ENCODE measurements at places on chromosomes 2 and 18.

DNA sequence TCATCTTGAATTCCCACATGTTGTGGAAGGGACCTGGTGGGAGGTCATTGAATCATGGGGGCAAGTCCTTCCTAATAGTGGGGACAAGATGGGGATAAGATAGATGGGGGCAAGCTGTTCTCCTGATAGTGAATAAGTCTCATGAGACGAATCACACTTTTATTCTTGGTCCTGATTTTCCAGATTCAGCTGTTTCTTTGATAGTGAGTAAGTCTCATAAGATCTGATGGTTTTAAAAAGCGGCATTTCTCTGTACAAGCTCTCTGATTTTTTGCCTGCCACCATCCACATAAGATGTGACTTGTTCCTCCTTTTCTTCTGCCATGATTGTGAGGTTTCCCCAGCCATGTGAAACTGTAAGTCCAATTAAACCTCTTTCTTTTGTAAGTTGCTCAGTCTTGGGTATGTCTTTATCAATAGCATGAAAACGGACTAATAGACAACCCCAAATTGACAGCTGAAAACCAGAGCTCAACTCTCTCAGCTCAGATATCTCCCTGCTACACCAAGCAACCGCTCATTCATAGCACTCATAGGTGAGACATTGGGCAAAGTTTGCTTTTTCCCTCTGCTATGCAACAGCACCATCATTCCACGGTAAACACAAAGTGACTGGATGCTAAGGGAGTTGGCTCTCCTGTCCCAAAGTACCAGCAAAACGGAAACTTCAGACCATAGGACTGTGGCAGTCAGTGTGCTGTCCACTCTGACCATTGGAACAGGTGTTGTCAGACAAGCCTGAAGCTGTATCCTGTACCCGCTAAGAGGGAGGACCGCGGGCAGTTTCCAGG, 44.9 kb upstream of the TBC1D8 start:
- no peak for DNase-seq

- DNase-seq = peak; percentile 65
Observed at GRCh38 chr18:23071285-23071684, 64.0 kb upstream of the CABLES1 start.

- DNase-seq = no peak
Observed at GRCh38 chr2:188870289-188870688, 103.9 kb upstream of the COL3A1 start.

- no peak for DNase-seq
Observed at GRCh38 chr2:241905716-241906377, 36.3 kb downstream of the RTP5 start.

- DNase-seq = no peak
Observed at GRCh38 chr18:3162181-3162580, 57.6 kb downstream of the MYOM1 start.

DNA sequence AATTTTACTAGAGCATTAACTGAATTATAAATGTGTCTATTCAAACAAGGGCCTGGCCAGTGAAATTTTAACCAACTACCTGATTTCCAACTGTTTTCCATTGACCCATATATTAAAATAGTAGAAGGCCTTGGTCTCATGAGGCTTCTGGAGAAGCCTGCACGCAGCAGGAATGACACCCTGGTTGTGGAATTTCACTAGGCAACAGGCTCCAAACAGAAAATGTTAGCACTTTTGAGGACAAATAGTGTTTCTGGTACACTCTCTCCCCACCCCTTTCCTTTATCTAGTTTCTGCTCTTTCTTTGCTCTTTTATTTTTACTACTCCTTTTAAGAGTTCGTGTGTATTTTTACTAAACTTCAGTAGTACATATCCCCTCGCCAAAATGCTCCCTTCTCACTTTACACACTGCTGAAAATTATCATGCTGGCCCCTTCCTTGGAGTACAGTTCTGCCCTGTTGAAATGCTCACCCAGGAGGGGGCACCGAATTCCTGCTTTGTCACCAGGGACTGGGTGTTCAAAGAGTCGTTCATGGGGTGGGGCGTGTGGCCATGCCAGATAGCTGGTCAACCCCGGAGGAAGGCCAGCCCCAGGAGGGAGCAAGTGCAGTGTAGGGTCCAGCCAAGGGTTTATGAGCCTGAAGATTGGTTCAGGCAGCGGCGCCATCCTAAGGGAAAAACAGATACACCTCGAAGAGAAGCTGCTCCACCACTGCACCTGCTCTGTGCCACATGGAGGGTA, 22.1 kb upstream of the COL6A3 start:
- no peak for DNase-seq

GRCh38 chr18:6355789-6356589, 58.7 kb downstream of the L3MBTL4 start:
- DNase-seq = no peak

- DNase-seq = no peak
Observed at GRCh38 chr2:12070153-12070552, 323.7 kb downstream of the LPIN1 start.

GRCh38 chr2:80438686-80439085, 134.1 kb upstream of the LRRTM1 start:
- no peak for DNase-seq

GRCh38 chr2:11539317-11540147, 5.7 kb downstream of the GREB1 start:
- no peak for DNase-seq

DNA sequence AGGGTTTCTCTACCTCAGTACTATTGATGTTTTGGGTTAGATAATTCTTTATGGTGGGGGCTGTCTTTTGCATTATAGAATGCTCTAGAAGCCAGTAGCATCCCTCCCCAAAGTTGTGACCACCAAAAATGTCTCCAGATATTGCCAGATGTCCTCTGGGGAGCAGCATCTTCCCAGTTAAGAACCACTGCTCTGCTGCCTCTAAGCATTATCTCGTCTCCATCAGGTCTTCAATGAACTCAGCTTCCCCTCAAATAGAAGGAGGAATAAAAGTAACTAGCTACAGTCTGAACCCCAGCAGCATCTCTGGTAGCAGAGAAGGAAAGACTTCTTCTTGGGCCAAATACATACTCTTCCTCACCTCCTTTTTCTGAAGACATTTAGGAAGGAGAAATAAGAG, 244.1 kb downstream of the AGPS start:
- no peak for DNase-seq

DNA sequence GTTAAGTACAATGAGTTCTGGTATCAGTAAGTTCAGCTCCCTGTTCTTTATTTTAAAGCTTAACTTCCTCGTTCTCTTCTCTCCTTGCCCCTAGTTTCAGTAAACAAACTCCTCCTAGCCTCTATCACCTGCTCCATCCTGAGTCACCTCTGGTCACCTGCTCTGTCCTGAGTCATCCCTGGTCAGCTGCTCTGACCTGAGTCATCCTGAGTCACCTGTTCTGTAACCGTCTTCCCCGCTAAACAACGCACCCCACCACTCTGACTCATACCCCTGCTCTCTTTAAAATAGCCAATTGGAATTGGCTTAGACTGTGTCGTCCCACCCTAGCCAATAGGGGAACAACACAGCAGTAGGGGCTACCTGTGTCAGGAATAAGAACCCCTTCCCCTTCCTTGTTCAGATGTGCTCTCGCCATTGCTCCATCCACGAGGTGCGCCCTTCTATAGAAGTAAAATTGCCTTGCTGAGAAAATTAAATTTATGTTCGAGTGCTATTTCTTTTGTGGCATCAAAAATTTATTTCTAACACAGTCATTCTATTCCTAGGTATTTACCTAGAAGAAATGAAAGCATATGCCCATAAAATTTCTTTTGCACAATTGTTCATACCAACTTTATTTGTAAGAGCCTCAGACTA, 24.9 kb upstream of the RMND5A start:
- no peak for DNase-seq

DNA sequence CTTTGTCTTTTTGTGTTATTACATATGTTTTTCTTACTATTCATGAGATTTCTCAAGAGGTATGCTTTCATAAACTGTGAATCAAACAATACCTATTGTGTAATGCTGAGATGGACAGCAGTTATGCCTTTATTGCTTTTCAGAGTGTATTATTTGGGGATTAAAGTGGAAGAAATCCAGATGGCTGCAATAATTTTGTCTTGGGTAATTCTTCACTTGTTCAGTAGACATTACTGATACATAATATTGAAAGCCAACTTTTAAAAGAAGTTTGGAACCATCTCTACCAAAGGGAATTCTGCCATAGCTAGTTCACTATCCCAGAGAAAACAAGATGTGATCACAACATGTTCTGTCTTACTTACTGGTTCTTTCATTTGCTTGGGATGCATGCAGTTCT, 253.4 kb upstream of the ZSWIM2 start:
- DNase-seq = no peak

GRCh38 chr2:217922101-217923006, 80.4 kb downstream of the TNS1 start:
- no peak for DNase-seq

GRCh38 chr2:109472974-109473373, 140.8 kb downstream of the SEPTIN10 start:
- DNase-seq = no peak

GRCh38 chr2:163641986-163642385, 93.8 kb downstream of the FIGN start:
- DNase-seq = no peak

DNA sequence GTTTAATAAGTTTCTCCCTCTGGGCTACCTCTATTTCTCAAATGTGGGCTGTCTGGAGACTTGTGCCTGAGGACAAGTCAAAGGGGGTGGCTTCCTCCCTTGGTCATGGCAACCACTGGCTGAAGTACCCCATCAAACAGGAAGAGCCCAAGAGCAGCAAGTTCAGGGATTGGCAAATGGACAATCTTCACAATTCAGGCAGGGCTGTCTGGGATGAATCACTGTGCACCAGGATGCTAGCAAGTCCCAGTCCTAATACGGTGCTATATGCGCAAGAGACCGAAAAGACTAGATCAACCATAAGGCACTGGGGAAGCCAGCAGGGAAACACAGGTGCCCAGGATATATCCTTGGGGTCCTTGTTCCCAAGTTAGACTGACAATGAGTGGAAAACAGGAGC, 75.5 kb downstream of the ANTXR1 start:
- no peak for DNase-seq

DNA sequence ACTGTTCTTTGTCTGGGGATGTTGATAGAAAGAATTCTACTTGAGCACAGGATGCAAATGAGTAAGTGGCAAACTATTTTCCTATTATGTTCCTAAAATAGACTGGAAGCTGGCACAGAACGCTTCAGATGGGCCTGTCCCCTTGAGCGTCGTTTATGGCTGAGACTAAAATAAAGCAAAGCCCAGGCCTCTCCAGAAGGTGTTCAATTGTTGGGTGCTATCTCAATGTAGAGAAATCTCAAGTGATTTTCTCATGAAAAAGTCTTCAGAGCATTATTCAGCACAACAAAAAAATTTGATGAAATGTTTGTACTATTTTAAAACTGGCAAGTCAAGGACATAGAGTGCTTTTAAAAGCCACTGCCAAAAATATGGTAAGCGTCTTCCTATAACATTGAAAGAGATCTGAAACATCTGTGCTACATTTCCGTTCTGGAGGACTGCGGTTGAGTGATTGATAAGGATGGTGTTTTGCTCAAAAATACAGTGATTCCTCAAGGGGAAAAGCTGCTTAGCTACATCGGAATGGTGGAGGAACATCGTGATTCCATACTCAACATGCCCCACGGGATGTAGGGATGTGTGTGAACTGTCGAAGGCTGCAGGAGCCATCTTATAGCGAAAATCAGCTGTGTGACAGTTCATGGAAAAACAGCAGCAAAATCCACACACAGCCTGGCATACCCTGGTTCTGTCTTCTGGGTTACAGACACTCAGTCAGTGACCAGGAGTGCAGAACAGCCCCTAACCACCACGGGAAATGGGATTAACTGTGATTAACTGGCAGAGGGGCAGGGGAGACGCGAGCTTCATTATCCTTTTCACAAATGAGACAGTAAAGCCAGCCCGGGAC, 10.4 kb upstream of the LRRFIP1 start:
- DNase-seq = no peak

GRCh38 chr18:54776282-54776977, 51.8 kb upstream of the RAB27B start:
- no peak for DNase-seq
